Pons (tissue), 1 donor: ENCODE measurements at places on chromosomes 5 and 9.
A peak's percentile ranks its signal among the peaks of the same experiment; 100 is the strongest.

DNA sequence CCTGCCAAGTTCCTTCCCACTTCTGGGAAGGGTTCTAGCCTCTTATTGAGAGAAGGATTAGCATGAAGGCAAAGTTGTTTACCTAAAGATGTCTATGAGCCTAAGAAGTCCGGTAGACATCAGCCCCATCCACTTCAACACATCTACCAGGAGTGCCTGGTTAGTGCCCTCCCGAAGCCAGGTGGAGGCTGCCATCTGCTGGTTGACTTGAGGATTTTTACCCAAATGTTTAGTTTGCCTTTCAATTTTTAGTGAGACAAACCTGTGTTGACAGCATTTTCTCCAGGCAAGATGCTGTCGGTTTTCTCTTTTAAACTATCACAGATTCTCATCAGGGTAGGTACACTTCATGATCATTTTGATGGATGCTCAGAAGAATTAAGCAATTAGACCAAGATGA, 83.6 kb upstream of the TNFSF8 start:
- DNase-seq, result peak; percentile 79

- DNase-seq, result no peak
These were observed 22.4 kb downstream of the NRG2 start for GRCh38 chr5:140020601-140021177.

GRCh38 chr5:157994906-157995519, 136.1 kb upstream of the CLINT1 start:
- peak; percentile 64 for DNase-seq

- DNase-seq, result peak; percentile 55
These were observed 500.0 kb downstream of the SPATA31D1 start for GRCh38 chr9:82488313-82489200.

DNA sequence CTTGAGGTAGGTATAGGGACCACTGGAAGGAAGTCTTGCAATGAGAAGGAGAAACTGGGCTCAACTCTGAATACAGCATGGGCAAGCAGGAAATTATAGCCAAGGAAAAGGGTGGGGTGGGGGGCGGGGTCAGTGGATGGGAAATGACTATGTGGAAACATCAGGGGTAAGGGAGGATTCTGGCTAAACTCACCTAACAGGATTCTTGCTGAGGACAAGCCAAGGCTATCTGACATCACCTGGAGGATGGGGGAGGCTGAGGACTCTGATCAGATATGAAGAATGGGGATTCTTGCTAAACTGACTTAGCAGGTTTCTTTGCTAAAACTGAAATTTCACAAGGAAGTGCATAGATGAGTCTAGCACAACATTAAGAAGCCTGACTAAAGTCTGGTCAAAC, 40.8 kb downstream of the CTSL start:
- no peak for DNase-seq
